ENCODE measurements at places on chromosomes 6 and 20. TPM values are rescaled to one million over a fixed set of nuclear protein-coding genes. Genes with fewer than 3 reads are reported as not detected.

DNA sequence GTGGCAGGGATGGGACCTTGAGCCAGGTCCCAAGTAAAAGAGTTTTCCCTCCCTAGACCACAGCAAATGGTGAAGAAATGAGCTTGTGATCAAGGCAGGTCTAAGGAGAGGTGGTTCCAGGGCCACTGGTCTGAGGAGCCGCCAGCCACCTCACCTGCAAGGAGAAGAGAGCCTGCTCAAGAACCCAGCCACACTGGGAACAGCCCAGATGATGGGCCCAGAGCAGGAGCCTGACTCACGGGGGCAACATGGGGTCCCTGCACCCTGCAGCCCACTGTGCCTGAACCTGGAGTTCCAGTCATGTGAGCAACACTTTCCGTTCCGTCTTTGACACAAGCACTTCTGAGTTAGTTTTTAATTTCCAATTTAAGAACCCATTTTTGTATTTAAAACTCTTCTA lies 204.5 kb upstream of the CDH4 start:
- DNase-seq: no peak

- no peak for DNase-seq
Measured at GRCh38 chr6:27542485-27542884, 69.6 kb upstream of the ZNF184 start.

C6orf58 gene
- not detected for total RNA-seq

DNA sequence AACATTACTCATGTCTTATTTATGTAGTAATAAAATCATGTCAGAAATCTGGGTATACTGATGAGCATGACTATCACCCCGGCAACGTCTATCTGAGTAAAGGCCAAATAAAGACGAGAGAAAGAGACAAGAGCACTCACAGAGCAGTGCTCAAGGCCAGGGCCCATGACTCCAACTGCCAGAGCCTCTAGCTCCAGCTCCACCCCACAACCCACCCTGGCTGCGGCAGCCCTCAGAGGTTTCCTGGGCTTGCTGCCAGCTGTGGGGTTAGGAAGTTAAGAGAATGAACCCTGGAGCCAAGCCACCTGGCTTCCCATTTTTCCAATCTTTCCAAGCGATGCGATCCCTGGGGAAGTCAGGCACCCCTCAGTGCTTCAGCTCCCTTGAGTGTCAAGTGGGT lies 92.0 kb upstream of the PAX1 start:
- DNase-seq: no peak

DNA sequence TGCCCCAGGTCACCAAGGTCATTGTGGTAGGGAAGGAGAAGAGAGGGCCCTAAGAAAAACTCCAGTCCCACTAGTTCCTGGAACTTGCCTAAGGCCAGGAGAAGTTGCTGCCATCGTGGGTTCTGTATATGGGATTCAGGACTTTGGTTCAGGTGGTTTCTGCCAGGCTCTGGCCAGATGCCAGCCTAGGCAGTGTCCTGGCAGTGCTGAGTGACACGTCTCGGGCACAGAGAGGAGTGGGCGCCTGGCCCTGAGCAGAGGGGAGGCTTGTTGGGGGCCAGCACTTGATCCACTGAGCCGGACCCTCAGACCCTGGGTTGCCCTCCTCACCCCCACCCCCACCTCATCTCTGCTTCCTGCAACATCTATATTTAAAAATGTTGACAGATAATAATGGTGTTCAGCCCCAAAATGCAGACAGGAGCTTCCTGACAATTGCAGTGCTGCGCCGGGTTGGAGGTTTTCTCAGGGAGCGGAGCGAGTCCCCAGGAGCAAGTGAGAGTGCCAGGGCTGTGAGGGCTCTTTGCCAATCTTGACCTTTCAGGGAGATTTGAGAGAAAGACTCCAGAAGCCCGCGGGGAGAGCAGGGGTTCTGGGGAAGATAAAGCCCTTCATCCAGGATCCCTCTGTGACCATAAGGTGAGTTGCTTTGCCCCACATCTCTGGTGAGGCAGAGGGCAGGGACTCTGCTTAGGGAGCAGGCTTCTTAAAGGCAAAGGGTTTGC lies 71.9 kb downstream of the PHACTR3 start:
- DNase-seq: no peak

IL17A gene
- total RNA-seq: not detected

DNA sequence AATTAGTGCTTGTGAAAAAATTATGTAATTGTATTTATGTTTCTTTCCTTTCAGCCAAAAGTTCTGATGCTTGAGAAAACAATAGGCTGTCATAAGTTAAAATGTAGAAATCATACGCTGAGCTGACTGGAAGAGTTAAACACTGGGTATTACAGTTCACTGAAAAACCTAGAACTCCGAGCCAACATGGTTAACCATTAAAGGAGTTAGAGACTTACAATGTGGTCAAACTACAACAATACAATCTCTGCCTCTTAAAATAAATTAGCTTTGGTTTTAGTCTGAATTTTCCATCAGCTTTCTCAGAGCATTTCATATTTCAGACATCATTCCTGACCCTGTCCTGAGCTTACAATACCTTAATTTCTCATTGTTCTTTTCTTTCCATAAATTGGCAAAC lies 91.0 kb downstream of the COL12A1 start:
- DNase-seq: no peak

DNA sequence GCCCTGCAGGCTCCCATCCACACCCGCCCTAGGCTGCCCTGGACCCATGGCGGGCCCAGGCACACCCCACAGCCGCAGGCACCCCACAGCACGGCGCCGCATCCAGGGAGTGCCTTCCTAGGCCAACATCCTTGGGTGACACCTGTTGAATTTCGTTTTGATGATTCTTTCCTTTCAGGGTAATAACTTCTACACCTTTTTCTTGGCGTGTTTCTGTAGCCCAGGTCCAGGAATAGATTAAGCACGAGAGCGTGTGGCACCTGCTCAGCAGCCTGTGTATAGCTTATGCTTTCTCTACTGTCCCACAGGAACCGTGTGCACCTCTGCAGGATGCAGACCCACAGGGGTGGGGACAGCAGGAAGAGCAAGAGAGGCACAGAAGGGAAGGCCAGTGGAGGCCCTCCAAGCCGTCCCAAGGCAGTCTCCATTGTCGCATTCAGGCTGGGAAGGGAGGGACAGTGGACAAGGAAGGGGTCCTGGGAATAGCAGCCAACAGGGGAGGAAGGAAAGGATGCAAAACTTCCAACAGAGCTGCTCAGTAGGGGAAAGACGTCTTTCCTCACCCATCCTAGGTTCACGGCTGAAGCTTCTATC lies 118.1 kb upstream of the AFDN start:
- no peak for DNase-seq

GRCh38 chr6:29961966-29962365 lies 19.6 kb downstream of the HLA-A start:
- no peak for DNase-seq

GRCh38 chr20:41717483-41717882 lies 99.3 kb upstream of the CHD6 start:
- no peak for DNase-seq

GRCh38 chr6:75345413-75345812 lies 60.8 kb upstream of the TMEM30A start:
- peak; percentile 45 for DNase-seq

GRCh38 chr20:41214202-41214601 lies 76.9 kb downstream of the PLCG1 start:
- DNase-seq: no peak

DNA sequence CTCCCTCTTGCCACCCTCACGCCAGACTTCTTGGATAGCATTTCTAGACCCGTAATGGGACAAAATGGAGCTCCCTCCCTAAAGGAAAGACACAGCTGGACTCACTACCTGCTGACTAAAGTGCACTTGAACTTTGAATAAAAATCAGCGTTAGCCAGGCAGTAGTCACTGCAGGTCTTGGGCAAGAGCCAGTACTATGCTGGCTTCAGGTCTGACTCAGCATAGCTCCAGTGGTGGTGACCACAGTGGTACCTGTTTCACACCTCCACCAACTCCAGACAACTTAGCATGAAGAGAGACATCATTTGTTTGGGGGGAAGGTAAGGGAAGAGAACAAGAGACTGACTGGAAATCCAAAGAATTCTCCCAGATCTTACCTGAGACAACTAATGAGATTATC lies 906.8 kb downstream of the GRIK2 start:
- DNase-seq: no peak

NKAIN4 gene
- 9.7 TPM for total RNA-seq

MCHR2 gene
- not detected for total RNA-seq

PDYN gene
- 0.12 TPM for total RNA-seq

GRCh38 chr6:157542414-157543160 lies 161.6 kb downstream of the ZDHHC14 start:
- no peak for DNase-seq

DNA sequence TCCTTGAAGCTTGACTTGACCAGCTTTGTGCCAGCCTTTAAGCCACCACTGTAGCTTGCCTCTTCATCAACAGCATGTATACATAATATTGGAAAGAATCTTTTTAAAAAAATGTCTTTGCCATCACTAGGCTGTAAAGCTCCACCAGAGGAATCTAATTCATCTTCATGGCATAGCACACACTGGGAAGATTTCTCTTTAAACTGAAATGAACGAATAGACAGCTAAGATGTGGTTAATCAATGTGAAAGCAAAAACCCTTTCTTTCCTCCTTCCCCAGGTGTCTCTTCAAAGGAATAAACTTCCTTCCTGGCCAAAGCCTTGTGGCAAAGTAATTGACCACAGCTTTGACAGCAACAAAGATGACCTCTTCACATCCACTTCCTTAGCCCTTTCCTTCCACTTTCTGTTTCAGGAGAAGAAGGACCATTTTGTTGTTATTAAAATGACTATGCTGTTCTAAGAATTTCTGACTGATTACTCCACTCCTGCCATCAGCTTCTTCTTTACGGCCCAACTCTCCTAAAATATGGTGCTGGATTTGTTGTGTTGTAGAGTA lies 428.7 kb upstream of the SOX4 start:
- DNase-seq: no peak

DNA sequence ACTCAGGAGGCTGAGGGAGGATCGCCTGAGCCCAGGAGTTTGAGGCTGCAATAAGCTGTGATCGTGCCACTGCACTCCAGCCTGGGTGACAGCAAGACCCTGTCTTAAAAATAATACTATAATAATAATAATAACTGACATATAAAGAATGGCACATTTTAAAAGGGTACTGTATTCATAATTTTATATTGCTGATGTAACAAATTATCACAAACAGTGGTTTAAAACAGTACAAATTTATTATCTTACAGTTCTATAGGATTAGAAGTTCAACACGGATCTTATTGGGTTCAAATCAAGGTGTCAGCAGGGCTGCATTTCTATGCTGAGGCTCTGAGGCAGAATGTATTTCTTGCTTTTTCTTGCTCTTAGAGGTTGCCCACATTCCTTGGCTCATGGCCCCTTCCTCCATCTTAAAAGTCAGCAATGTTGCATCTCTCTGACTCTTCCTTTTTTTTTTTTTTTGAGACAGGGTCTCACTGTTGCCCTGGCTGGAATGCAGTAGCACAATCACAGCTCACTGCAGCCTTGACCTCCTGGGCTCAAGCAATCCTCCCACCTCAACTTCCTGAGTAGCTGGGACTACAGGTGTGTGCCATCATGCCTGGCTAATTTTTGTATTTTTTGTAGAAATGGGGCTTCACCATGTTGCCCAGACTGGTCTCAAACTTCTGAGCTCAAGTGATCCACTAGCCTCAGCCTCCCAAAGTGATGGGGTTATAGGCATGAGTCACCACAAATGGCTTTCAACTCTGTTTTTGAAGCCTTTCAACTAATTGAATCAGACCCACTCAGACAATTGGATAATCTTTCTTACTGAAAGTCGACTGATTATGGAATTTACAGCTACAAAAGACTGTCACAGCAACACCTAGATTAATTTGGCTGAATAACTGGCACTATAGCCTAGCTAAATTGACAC lies 22.8 kb upstream of the SRSF3 start:
- no peak for DNase-seq

DNA sequence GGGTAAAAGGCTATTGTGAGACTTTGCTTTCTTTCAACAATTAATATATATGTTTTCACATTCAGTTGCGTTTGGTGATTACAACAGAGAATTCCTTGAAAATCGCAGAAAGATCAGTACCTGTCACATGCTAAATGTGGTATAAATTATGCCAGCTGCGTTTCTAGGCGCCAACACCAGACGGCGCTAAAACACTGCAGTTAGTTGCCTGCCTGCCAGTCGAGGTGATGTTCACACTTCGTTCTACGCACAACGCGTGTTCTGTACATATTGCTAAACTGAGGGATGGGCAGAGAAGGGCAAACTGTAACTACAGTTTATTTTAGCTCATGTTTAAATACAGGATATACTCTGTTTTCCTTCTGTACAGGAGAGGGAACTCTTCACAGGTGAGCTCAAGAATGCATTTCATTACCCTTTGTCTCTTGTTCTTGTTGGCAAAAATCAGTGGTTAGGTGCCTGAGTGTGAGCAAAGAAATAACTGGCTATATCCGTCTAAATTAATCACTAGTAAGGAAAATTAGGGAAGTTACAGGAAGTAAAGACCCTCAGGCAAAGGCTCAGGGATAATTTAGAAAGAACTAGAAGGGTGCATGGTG lies 100.1 kb upstream of the RGS17 start:
- DNase-seq: peak; percentile 79

DNA sequence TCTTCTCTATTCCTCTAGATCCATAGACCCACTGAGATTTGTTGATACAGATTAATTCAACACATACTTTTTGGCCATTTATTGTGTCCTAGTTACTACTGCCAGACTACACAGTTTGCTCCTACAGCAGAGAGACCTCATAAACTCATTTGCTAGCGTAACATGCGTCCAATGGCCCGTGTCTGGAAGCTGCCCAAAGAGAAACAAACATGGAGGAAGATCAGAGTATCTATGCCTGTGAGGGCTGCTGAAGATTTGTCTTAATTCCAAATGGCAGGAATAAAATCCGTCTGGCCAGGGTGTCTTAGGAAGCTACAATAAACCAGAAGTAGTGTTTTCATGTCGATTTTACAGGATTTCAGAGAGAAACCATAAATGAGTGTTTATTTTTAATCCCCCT lies 214.7 kb downstream of the CLIC5 start:
- DNase-seq: no peak

OR2J3 gene
- not detected for total RNA-seq

HMGA1 gene
- total RNA-seq: 417 TPM

GRCh38 chr20:35273449-35274171 lies 4.3 kb downstream of the MMP24OS start:
- peak; percentile 51 for DNase-seq

TMEM217 gene
- 0.09 TPM for total RNA-seq

DNA sequence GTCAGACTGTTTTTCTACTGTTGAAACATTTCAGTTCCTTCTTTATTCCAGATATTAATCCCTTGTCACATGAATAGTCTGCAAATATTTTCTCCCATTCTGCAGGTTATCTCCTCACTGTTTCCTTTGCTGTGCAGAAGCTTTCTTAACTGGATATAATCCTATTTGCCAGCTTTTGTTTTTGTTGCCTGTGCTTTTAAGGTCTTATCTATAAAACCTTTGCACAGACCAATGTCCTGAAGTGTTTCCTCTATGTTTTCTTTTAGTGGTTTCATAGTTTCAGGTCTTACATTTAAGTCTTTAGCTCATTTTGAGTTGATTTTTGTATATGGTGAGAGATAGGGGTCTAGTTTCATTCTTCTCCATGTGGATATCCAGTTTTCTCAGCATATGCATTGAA lies 19.2 kb downstream of the NCOA6 start:
- no peak for DNase-seq

GRCh38 chr6:73521351-73521985 lies 636 bp upstream of the EEF1A1 start:
- DNase-seq: no peak

- no peak for DNase-seq
Measured at GRCh38 chr20:62080249-62080990, 14.7 kb upstream of the TAF4 start.

RHAG gene
- total RNA-seq: not detected

Measured in neural progenitor cell (in vitro differentiated cells).